ENCODE measurements at places on chromosomes 1 and 21.
A peak's percentile ranks its signal among the peaks of the same experiment; 100 is the strongest.

- no peak for DNase-seq
These were observed 12.9 kb downstream of the MOV10 start for GRCh38 chr1:112687361-112687760.

- no peak for DNase-seq
These were observed 790.5 kb upstream of the TPTE start for GRCh38 chr21:9730866-9731265.

- no peak for DNase-seq
These were observed 7.2 kb downstream of the SLAMF1 start for GRCh38 chr1:160639652-160640051.

- DNase-seq: no peak
These were observed 37.0 kb upstream of the ATP6V1G3 start for GRCh38 chr1:198577444-198577843.

DNA sequence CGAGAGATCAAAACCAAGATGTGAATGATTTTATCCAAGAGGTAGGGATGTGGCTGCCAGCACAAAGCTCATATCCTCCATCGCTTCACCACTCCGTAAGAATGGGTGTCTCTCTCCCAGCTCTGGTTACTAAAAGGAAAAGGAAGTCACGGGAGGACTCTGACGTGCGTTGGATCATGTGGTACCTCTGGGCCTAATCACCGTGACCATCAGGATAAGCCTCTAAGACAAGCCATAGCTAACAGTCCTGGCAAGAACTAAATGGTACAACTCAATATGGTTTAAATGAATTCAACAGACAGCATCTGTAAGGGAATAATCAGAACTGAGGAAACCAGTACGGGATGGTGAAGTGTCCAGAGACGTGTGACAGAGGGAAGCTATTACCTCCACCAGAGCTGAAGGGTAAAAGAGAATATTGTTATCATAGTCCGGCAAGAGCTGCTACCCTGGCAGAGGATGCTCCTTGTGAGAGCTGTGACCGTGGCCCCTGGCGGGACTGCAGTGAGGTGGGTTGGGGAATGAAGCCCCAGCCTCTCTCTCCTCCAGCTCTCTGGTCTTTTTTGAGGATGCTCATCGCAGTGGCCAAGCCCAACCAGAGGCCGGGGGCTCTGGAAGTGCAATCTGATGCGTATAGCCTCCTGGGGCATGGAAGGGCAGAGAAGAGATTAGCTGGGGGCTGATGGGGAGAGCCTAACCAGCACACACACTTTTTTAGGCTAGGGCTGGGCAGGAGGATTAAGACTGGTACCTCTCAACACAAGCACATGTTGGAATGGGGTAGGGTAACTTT is 54.2 kb downstream of the KIAA1614 start:
- no peak for DNase-seq

- no peak for DNase-seq
These were observed 1.1 kb upstream of the KCNJ15 start for GRCh38 chr21:38255571-38256117.

- DNase-seq: no peak
These were observed 11.2 kb upstream of the SRARP start for GRCh38 chr1:15992582-15993500.

GRCh38 chr1:89758156-89758555 is 62.7 kb upstream of the LRRC8D start:
- DNase-seq: no peak

DNA sequence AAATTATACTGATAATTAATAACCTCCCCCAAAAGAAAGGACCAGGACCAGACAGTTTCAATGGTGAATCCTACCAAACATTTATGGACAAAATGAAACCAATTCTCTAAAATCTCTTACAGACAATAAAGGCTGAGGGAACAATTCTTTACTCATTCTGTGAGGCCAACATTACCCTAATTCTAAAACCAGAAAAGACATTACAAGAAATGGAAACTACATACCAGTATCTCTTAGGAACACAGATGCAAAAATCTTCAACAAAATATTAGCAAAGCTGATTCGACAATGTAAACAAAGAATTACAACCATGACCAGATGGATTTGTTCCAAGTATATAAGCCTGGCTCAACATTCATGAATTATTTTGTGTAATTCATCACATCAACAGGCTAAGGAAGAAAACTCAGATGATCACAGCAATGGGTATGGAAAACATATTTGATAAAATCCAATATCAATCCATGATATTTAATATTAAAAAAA is 8.6 kb downstream of the TMED5 start:
- no peak for DNase-seq

- DNase-seq: no peak
These were observed 518.2 kb downstream of the ADGRL2 start for GRCh38 chr1:82318921-82319320.

- DNase-seq: no peak
These were observed 8.1 kb downstream of the KRTAP10-1 start for GRCh38 chr21:44531606-44532564.

DNA sequence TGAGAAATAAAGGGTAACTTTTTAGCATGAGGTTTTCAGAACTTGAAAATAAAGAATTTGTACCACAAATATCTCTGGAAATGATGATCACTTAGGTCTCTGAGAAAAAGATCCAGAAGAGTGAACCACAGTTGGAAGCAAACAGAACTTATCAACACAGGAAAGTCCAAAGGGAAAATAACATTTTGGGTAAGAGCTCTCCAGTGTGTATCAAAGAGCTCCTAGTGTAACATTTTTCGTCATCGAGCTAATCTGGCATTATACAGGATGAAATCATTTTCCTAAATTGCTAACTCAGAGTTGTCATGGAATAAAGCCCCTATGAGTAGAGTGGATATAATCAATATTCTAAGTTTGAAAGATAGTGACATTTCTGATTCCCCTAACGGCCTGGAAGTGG is 104.0 kb downstream of the LMO4 start:
- no peak for DNase-seq

DNA sequence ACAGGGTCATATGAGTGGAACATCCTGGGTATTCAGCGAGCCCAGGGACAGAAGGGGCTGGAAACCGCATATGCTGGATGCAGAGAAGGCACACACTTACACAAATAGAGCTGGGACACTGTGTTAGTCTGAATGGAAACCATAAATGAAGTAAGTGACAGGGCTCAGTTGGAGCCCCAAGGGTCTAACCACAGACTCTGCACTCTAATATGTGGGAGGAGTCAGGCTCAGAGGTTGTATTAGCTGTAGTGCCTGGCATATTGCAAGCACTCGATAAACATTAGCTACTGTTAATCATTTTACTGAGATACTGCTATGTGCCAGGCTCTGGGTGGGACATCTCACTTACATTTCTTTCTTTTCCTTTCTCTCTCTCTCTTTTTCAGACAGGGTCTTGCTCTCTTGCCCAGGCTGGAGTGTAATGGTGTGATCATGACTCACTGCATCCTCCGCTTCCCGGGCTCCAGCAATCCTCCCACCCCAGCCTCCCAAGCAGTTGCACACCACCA is 6.5 kb upstream of the OLIG1 start:
- no peak for DNase-seq

GRCh38 chr21:38236232-38236631 is 20.6 kb upstream of the KCNJ15 start:
- DNase-seq: no peak

GRCh38 chr1:118396829-118397495 is 211.9 kb upstream of the SPAG17 start:
- no peak for DNase-seq

- no peak for DNase-seq
These were observed 457.2 kb upstream of the RUNX1 start for GRCh38 chr21:35506352-35506751.

GRCh38 chr1:165828103-165828668 is 772 bp downstream of the UCK2 start:
- peak; percentile 18 for DNase-seq

- DNase-seq: no peak
These were observed 81.0 kb upstream of the IVNS1ABP start for GRCh38 chr1:185398022-185398421.

- DNase-seq: peak; percentile 21
These were observed 33.2 kb downstream of the NHLH2 start for GRCh38 chr1:115807723-115808122.

GRCh38 chr1:58837886-58838285 is 54.0 kb upstream of the JUN start:
- DNase-seq: no peak

GRCh38 chr1:206556750-206557635 is 49.7 kb downstream of the RASSF5 start:
- DNase-seq: peak; percentile 89

DNA sequence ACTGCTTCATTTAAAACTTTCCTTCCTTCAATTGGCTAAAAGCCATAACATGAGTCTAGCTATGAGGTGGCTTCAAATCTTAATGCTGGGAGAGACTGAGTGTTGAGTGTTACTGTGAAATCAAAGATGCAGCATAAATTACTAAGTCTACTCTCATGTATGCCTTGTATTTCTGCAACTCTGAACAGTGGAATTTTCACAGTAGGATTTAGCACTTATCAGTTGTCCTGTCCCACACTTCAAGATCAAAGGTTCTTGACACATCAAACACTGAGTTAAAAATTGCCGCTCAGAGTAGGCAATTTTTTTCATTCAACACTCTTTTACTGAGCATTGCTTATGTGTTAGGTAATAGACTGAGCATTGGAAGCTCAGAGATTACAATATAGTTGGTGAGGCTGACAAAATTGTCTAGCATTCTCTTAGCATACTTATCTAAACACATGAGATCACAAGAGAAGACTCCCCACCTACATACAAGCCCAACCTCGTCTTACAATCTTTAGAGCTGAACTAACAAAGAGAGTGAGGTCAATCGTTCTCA is 56.4 kb upstream of the ADORA3 start:
- DNase-seq: no peak

DNA sequence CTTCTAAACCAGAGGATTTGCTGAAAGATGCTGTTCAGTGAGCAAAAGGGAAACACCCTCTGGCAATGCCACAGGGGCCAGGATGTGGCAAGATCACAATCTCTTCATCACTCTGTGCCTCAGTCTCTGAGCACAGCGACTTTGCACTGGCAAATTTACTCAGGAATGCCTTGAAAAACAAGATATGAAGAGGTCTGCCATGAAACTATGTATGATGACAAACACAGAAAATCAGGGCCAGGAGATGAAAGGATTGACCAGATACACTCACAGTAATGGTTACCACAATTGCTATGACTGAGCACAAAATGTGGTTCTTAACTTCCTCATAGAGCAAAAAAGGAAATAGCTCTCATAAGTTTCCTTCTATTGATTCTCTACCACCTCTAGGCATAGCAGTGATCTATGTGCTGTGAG is 5.8 kb downstream of the TTC13 start:
- peak; percentile 79 for DNase-seq

- DNase-seq: no peak
These were observed 4.8 kb upstream of the GNPAT start for GRCh38 chr1:231236208-231236591.

DNA sequence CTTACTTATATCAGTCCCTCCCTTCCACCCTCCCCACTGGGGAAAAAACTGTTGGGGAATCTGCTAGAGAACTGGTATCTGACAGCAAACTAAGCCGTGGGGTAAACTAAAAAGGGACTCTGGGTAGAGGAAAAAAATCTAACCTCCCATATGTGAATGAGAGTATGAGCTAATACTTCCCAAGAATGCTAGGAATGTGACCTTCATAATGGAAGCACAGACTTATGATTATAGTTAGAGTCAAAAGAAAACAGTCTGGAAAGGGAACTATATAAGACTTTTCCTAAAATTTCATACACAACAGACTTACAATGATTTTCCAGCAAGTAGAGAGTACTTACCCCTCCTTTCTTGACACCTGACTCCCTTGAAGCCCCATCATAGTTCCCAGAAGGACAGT is 23.0 kb upstream of the RBBP5 start:
- no peak for DNase-seq

DNA sequence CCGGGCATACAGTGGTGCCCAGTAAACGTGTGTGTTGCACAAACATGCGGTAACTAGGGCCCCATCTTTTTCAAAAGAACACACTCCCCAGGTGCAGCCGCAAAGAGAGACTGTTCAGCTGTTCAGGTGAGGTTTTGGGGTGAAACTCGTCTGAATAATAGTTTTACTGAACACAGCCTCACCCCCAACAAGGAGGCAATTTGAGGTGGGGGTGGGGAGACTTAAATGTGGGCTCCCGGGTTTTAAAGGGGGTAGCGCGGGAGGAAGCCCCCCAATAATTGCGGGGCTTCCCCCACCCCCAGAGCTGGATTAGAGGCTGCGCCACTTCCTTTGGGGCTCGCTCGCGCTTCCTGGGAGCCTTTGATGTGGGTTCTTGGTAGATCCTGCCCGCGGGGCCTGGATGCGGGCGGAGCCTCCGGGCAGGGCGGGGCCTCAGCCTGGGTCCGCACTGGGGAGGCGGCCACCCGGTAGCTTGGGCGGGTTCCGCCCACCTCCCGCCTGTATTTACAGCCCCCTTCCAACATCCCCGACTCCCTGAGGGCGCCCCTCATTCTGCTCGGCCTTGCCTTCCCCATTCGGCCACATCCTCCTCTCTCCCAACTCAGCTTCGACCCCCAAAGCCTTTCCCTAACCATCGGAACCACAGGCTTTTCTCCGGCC is 6.4 kb upstream of the EPHA2 start:
- DNase-seq: peak; percentile 70

DNA sequence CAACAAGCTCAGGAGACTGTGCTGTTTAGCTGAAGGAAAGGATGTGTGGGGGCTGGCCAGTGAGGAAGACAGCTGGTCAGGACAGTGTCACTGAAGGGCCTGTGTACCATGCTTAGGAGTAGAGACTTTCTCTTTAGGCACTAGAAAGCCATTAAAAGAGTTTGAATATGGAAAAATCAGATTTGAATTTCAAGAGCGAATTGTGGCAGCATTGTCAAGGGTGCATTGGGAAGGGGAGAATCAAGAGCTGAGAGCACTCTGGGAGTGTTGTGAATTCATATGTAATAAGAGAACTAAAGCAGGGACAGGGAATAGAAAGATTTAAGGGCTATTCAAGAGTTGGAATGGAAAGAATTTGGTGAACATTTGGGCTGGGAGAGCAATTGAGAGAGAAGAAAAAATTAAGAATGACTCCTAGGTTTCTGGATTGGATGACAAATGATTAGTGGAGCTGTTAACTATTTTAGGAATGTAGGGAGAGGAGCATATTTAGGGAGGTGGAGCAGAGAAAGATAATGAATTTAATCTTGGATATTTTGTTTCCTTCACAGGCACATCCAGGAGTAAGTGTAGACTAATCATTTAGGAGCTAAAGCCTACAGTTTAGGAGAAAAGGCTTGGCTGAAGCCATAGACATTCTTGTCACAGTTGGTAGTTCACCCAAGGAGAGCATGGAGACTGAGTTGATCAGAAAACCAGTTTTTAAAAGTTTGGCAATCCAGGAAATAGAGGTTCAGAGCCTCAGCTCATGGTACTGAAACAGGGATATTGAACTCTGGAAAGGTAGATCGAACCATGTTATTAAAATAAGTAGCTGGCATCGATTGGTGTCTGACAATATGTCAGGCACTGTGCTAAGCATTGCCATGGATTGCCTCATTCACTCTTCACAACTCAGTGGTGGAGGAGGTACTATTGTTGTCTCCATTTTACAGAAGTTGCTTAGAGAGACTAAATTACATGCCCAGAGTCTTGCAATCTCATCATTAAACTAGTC is 23.1 kb upstream of the TOR3A start:
- no peak for DNase-seq

Data from naive thymus-derived CD4-positive, alpha-beta T cell (primary cell).